ENCODE measurements at places on chromosomes 12 and 14.
A peak's percentile ranks its signal among the peaks of the same experiment; 100 is the strongest.

GRCh38 chr12:121538699-121539061 lies 42.1 kb downstream of the KDM2B start:
- DNase-seq, result peak; percentile 50

DNA sequence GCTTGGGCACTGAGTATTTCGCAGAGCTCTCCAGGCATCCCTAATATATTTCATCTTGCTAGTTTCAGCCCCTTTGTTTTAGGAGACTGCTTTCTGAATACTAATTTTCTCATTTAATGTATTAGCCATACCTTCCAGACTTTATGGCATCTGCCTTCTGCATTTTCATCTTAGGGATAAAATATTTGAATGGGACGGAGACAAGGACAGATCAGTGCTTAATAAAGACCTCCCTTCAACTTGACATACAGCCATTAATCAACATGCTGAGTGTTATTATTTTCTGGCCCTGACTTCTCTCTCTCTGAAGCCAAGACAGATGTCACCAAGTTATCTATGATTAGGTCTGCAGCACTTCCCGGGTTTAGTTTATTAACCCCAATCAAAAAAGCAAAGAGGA lies 42.4 kb downstream of the CACNA2D4 start:
- no peak for DNase-seq

- DNase-seq, result no peak
Observed at GRCh38 chr12:42174978-42175377, 30.3 kb upstream of the GXYLT1 start.

GRCh38 chr12:14272956-14273912 lies 92.2 kb upstream of the ATF7IP start:
- DNase-seq, result no peak

GRCh38 chr12:54306925-54307741 lies 6.3 kb upstream of the NFE2 start:
- DNase-seq, result no peak

GRCh38 chr14:68626386-68626785 lies 166.5 kb downstream of the ZFP36L1 start:
- no peak for DNase-seq

Measured in hepatic stellate cell (primary cell).